ENCODE measurements at places on chromosomes 6 and 20.

DNA sequence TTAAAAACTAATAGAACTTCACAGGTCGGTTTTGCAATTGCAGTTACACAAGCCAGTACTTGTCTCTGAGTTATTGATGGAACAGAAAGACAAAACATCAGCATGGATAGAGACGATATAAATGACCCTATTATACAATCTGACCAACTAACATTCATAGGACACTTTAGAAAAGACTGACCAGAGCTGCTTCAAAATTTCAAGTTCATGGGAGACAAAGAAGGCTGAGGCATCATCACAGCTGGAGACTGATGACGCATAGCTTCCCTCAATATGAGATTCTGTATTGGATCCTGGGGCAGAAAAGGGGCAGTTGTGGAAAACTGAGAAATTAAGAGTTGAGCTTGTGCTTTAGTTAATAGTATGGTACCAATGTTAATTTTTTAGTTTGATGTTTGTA lies 174.0 kb downstream of the THBS2 start:
- DNase-seq, result no peak

DNA sequence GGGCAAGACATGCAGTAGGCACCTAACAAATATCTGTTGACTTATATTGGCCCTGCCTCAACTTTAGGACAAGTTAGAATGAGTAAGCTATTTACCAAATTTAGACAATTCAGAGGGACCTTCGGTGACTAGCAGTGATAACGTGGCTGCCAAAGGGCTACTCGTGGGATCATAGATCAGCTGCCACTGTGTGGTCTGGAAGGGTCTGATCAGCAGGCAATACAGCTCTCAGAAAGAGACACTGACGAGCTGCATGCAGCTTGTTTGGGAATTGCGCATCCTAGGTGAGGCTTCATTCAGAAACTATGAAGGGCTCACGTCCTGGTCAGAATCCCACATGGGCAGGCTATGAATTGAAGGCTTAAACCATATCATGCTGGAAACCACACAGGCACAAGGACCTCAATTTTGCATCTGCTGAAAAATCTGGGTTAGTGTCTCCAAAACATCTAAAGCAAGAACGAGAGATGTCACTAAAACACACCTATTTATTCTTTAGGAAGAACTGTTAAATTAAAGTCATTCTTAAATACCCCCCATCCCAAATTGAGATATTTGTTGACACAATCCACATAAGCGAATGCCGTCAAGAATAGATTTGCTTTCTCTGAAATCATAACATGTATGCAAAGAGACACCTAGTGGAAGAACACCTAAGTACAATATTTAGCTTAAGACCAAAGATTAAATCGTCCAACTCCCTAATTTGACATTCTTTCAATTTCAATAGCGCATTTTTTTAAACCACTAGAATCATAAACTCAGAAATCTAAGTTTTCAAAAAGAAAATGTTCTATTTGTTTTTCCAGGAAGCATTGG lies 79.6 kb downstream of the IPCEF1 start:
- peak; percentile 53 for DNase-seq

GRCh38 chr6:157763129-157763903 lies 59.7 kb upstream of the SNX9 start:
- DNase-seq, result no peak

- DNase-seq, result no peak
These were observed 154.9 kb downstream of the GMPR start for GRCh38 chr6:16393326-16393725.

DNA sequence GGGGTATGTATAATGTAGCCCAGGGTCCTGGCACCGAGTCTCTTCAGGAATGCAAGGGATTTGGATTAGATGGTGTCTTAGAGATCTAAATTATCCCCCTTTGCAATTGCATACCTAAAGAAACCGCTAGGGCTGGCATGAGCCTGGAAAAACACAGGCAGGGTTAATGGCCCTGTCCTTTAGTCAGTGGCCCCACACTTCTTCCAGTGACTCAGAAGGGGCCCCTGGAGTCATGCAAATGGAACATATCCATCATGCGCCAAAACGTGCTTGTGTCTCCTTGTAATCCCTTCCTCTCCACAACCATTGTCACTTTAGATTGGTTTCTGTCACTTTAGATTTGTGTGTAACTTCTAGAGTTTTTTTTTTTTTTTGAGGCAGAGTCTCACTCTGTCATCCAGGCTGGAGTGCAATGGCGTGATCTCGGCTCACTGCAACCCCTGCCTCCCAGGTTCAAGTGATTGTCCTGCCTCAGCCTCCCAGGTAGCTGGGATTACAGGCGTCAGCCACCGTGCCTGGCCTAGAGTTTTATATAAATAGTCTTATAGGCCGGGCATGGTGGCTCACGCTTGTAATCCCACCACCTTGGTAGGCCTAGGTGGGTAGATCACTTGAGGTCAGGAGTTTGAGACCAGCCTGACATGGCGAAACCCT lies 8.7 kb upstream of the MYBL2 start:
- DNase-seq, result peak; percentile 8

DNA sequence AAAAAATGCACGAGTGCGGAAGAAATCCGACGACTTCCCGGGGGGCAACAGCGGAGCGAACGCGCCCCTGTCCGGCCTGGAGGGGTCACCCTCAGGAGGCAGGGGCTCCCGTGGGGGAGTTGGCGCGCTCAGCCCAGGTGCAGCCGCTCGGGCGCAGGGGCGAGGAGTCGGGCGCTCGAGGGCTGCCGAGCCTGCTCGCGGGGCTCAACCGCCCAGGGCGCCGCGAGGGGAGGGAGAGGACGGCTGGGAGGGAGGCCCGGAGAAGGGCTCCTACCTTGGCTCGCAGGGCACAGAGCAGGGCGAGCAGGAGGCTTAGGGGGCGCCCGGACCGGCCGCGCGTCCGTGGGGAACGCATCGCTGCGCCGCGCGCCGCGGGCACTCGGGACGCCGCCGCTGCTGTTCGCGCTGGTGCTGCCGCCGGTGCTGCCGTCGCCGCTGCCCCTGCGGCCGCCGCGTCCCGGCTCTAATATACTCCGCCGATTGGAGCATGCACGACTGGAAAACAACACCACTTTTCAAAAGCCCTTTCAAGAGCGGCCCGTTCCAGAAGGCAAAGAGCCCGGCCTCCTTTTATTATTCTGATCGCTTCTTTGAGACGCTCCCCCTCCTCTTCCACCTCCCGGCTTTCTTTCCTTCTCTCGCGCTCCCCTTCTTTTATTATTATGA lies 490 bp downstream of the JAG1 start:
- no peak for DNase-seq

DNA sequence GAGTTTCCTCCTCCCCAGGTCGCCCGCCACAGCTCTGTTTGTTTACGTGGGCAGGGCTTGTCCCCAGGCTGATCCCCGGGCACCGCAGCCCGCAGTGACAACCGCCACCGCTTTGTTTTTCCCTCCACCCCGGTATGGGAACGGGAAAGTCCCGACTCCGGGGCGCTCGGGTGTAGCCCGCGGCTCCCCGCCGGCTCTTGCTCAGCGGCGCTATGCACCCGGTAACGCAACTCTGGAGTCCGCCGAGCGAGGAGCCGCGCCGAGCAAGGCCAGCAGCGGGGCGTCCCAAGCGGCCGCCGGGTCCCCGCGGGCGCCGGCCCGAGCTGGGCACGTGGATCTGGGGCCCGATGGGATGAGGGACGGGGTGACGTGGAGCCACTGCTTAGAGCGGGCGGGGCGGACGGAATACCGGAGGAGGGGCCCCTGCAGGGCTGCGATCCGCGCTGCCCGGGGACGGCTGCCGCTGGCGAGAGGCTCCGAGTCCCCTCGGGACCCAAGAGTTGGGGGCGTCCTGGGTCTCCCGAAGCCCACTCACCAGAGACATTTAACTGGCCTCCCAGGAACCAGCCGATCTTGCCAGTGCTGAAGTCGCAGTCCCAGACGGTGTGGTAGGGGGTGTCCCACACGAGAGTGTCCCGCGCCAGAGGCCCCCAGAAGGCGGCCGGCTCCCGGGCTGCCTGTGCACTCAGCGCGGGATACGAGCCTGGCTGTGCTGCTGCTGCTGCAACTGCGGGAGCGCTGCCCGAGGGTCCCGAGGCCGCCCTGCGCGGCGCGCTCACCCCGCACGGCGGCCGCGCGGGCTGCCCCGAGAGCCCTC lies 497 bp downstream of the ACSS1 start:
- peak; percentile 87 for DNase-seq

GRCh38 chr6:57002197-57002596 lies 44.3 kb upstream of the KIAA1586 start:
- DNase-seq, result no peak

Measured in central memory CD4-positive, alpha-beta T cell (primary cell).